Kidney tubule cell (primary cell): ENCODE measurements at places on chromosomes 1 and 21.
A peak's percentile ranks its signal among the peaks of the same experiment; 100 is the strongest.

DNA sequence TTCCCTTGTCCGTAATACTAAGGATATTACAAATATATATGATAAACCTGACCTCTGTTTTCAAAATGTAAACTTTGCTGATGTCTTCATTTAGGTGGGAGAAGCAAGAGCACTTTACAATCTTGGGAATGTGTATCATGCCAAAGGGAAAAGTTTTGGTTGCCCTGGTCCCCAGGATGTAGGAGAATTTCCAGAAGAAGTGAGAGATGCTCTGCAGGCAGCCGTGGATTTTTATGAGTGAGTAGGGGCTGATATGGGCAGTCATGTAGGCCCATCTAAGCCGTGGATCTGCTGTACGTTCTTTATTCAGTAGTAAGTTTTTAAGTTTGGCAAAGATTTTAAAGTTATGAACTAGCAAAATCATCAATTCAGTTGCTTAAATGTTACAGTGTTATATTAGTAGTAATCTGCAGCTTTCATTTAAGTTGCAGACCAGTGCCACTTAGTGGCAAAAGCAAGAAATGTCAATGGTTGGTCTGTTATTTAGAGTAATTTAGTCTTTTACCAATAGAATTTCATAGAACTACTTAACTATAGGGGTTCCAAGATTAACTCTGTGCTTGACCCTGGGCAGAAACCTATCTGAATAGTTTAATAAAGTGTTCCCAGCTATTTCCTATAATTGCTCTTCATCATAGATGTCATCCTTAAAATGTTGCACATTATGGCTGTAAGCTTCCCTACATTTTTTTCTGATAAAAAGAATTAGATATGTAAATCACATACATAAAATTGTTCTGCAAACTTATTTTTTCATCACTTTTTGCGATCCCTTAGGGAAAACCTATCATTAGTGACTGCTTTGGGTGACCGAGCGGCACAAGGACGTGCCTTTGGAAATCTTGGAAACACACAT, 21.3 kb downstream of the GPSM2 start:
- peak; percentile 69 for DNase-seq

GRCh38 chr1:226643177-226643576, 94.6 kb downstream of the STUM start:
- peak; percentile 56 for DNase-seq

DNA sequence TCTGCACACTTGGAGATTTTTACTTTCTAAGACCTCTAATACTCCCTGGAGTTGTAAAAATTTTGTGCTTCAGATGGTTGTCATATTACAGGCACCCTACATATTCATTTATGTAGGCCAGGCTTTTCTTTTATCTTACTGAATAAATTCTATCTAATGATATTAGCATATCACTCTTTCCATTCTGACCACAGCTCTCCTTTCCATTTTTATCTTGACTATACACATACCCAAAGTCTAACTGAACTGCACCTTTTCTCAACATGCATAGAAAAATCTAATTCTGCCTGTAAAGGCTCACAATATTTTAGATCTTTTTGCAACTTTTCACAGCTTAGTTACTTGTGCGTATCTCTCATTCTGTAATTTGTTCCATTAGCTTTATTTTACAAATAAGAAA, 52.7 kb upstream of the TSHB start:
- no peak for DNase-seq

- DNase-seq, result peak; percentile 69
Observed at GRCh38 chr1:167428395-167428794, 89.9 kb downstream of the CD247 start.

DNA sequence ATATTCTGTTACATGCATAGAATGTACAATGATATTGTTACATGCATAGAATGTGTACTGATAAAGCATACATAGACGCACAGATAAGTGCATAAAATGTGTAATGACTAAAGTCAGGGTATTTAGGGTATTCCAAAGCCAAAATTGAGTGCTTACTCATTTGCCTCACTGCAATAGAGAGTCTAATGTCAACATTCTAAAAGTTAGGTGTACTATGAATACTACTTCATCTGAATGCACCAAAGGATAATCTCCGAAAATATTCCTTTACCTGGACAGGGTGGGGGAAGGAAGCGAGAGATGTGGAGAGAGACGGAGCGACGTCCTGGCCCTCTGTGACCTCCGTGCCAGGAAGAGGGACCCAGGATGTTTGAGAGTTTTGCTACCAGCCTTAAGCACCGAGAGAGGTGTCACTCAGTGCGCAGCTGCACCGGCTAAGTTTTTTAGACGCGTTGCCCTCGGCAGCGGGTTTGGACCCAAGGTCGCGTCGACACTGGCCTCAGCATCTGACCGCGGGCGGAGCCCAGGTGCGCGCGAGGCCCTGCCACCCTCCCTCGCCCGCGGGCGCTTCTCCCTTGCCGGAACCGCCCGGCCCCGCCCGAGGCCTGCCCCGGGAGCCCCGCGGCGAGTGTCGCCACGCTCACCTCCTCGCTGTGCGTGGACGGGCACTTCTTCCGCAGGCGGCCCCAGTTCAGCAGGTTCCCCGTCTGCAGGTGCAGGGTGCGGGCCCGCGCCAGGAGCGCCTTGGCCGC, 660 bp downstream of the GCLM start:
- peak; percentile 45 for DNase-seq
